ENCODE measurements at places on chromosomes 2 and 18.

GRCh38 chr2:158325782-158326340 lies 130.7 kb downstream of the CCDC148 start:
- DNase-seq, result no peak

- DNase-seq, result no peak
Observed at GRCh38 chr2:15337996-15338666, 223.0 kb downstream of the NBAS start.

GRCh38 chr2:236754271-236754944 lies 184.8 kb downstream of the ACKR3 start:
- no peak for DNase-seq

DNA sequence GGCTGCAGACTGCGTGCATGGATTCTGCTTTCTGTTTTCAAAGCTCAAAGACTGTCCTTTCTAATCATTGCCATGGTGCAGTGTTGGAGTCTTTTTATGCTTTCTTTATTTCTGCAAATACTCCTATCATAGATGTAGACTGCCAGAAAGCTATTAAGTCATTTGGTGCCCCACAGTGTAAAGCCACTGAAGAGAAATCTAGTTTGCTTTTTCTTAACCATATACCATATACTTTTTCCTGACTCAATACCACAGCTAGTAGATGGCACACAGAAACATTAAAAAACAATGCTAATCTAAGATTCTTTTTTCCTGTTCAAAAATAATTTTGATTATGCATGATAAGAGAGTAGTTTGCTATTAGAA lies 109.9 kb upstream of the RAB27B start:
- DNase-seq, result no peak

GRCh38 chr2:225100269-225100668 lies 58.0 kb upstream of the DOCK10 start:
- peak; percentile 75 for DNase-seq

GRCh38 chr18:6120820-6121279 lies 225.5 kb upstream of the TMEM200C start:
- no peak for DNase-seq

- peak; percentile 8 for DNase-seq
Observed at GRCh38 chr2:240259201-240259923, 118.9 kb upstream of the OTOS start.

GRCh38 chr18:57792631-57793301 lies 10.3 kb downstream of the ATP8B1 start:
- no peak for DNase-seq

DNA sequence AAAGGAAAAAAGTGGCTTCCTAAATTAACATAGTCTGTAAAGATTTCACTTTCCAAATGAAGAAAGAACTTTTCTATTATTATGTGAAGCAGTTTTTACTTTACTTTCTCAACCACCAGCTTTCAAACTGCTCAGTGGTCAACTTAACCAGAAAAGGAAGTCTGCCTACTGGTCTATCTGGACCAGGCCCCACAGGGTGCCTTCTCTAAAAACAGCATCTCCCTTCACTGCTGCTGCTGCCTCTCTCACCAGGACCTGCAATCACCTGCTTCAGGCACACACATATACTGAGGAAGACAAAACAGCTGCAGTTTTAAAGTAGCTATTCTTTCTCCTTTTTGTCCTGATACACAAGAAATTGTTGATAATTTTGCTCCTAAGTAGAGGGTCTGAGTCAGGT lies 221.3 kb upstream of the DCC start:
- no peak for DNase-seq

GRCh38 chr2:195808189-195808588 lies 151.2 kb downstream of the SLC39A10 start:
- no peak for DNase-seq

DNA sequence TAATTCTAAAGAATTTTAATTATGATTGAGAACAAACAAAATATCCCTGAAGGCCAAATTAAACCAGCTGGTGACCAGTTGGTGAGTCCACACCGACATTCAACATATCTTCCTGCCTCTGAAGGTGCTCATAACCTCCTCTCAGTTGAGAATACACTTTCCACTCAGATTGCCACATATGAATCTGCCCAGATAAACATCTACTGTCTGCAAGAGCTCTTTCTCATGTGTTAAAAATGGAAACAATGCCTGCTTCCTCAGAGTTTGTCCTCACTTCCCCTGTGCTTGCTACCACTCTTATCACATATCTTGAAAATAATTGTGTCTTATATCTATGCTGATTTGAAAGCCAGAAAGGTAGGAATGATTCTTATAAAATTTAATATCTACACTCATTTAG lies 177.7 kb upstream of the GULP1 start:
- DNase-seq, result peak; percentile 44

DNA sequence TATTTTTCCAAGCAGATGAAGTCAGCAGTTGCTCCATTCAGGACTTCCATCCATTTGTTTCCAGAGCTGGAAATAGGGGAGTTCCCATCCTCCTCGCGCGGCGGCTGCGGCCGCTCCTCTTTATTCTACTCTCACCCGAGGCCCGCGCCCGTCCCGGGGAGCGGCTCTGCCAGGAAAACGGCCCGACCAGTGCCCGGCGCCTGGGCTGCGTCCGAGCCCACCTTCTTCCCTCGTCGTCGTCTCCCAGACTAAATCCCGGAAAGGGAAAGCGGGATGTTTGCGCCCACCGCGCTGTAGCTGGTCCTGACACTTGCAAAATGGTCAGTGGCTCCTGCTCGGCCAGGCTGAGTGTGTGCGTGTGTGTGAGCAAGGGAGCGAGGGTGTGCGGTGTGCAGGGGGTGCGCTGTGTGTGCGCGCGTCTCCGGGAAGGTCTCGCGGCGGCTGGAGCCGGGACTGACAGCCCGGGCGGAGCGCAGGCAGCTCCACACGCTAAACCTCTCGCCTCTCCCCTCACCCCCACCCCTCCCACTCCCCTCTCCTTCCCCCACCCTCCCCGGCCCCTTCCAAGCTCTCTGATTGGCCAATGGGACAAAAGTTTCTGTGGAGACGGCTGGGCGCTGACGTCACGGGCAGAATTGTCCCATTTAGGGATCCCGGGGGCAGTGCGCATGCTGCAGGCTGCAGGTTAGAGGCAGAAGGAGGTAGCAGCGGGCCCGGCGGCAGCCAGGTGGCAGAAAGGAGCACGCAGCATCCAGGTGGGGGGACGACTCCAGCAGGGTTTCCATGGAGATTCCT lies at the start of gene NOL4:
TSS of gene NOL4 (minus strand) at position 491 of the 795 bp plus-strand sequence. CDS start 1,660 bp downstream, outside the sequence.
- DNase-seq, result peak; percentile 37

DNA sequence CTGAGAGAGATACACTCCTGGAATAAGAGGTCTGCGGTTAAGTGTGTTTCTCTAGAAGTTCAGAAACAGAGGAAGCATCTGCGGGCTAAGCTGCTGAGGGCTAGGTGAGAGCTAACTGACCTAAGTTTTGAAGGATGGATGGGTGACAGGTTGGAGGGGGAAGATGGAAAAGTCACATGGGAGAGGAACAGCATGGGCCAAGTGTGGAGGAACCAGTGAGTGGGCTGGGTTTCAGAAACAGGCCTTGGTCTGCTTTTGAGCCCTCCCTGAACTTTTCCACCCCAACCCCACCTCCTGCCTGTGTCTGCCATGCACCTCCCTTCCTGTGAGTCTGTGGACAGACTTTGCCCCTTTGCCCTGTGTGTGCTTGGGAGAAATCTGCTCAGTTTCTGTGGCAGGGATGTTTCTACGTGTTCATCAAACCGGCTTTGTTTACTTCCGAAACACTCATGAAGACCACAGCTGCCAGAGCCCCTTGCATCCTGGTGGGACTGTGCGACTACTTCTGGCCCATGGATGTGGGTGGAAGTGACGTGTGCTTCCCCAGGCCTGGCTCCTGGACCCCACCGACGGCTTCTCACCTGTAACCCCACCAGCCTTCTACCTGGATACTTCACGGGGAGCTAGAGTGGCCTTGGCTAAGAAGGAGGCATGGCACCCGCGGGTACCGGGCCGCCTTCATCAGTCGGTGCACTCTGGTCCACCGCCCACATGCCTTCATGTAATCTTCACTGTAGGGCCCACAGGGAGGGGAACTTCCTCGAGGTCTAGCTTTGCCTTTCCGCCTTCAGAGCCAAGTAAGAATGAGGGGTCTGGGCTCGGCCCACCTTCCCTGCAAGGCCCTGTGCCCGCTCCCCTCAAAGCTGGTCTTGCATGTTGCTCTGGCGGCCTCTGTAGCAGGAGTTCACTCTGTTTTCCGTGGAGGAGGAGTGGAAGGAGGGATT lies 1.4 kb upstream of the HPCAL1 start:
- DNase-seq, result no peak

- no peak for DNase-seq
Observed at GRCh38 chr2:9439536-9439935, 16.1 kb downstream of the CPSF3 start.

GRCh38 chr2:230696670-230697069 lies 16.0 kb upstream of the CAB39 start:
- no peak for DNase-seq

GRCh38 chr2:100853909-100854810 lies 34.2 kb downstream of the NPAS2 start:
- DNase-seq, result no peak

DNA sequence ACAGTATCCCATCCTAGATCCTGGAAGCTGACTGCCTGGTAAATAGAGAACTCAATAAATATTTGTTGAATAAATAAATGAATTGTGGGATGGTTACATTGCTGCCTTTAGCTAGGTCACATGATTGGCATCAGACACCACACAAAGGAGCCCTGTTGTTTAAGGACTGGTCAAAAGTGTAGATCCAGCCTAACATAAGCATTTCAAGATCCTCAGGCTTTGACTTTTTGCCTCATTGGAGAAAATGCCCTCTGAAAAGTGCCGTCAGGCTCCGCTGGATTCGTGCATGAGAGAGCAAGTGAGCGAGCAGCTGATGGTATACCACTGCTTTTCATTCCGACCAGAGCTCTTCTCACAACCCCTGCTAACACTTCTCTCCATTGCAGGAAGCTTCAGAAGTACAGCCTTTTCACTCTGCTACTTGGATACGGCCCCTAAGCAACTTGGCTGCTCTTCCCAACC lies 1.3 kb upstream of the ZNF24 start:
- no peak for DNase-seq
